Stimulated activated CD4-positive, alpha-beta T cell treated with anti-CD3 and anti-CD28 coated beads, Interleukin-1b, Interleukin-23, amount 100 ng/mL, for 1 hour (primary cell): ENCODE measurements at places on chromosomes 2 and 18.

DNA sequence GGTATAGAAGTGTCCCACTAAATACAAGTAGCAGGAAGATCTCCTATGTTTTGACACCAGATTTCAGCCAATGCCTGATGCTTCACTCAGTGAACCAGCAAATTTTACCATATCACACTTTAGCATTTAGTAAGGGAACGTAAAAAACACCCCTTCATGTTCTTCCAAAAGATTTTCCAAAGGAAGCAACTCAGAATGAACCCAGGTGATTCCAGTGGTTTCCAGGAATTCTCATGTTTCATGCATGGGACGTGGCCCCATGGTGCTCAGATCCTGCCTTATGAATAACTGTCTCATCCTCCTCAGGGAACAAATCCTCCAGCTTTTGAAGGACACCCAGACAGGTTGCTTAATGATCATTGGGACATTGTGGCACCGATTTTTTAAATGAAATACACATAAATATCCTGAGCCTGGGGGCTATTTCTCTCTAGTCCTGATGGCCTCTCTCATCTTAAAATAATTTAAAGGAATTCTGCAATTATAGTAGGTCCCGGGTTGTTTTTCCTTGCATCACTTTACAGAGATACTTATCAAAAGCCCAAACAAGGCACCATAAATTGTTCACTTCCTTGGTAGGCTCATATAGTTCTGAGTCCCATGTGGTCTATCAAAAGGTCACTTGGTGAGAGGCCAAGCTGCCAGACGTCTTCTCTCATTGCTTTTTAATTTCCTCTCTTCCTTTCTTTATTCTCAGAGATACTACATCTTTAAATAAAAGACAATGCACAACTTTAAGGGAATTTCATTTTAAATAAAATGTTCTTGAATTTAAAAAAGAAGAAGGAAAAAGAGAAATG is 261.0 kb downstream of the ZNF516 start:
- DNase-seq = no peak

- DNase-seq = no peak
Measured at GRCh38 chr2:86223140-86223926, 24.1 kb downstream of the MRPL35 start.

- DNase-seq = no peak
Measured at GRCh38 chr2:216428618-216429350, 16.5 kb downstream of the SMARCAL1 start.

DNA sequence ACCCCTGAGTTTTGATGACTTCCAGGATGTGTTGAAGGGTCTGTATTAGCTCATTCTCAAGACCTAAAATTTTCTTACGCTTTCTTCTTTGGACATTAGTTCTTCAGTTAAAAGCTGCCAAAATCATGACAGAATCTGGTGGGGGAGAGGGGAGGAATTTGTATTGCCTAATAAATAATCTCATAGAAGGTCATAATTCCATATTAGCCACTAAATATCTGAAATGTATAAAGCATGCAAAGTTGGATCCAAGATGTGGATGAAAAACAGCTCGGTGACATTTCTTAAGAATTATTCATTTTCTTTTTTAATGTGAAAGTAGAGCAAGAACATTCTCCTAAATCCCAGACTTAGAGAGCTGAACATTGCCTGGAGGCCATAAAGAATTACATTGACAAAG is 120.1 kb downstream of the MMADHC start:
- DNase-seq = no peak

DNA sequence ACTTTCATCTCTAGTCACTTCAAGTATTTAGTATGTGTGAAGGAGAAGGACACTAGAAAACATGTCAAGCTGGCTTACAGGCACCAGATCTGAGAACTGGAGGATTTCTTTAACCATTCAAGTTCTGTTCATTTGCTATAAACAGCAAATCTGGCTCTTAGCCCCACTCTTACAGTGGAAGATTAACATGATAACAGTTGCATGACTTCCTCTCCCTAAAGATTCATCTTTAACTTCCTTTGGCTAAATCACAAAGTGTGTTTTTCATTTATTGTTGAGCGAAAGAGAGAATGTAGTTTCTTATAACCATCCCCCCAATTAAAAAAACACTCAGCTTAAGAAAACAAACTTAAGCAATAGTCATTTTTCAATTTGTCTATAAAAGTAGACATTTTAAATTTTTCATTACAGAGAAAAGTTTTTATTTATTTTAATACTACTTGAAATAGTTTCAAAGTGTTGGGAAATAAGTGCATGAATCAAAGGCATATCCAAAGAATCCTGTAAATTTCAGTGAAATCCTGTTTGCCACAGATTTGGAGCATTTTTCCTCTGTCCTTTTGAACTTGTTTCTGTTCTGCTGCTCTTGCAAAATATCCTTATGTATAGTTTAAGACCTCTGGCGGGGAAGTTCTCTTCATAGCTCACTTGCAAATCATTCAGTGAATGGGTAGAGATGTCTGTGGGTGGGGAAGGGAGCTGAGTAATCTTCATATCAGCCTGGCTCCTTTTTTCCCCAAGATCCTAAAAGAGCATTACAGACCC is 241.0 kb upstream of the RBBP8 start:
- no peak for DNase-seq

DNA sequence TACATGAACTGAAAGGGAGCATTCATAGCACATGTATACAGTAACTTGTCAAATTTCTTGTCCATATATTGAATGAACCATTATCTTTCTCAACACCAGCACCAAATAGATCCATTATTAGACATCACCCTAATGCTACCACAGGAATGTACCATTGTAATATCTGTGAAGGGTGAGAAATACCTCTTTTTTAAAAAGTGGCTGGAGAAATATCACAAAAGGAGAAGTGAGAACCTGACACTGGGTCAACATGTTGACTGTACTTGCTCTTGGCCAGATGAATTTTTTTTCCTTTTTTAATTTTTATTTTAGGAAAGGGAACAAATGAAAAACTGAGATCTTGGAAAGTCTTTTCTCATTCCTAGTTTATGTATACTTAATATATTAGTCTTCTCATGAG is 63.5 kb downstream of the CAVIN2 start:
- DNase-seq = no peak

DNA sequence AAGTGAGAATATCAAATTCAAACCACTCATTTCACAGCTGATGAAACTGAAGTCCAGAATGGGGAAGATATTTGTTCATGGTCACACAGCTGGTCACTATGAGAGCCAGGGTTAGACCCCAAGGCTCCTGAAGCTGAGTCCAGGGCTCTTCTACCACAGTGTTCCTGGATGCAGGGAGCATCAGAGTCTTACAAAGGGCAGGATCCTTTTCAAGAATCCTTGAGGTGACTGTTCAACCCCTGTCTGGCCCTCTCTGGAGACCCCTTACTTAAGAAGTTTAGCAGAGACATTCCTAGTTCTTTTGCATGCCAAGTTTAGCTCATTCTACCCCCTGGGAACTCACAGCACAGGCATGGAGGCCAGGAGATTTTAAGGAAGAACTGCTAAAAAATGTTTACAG is 15.7 kb downstream of the PROKR1 start:
- no peak for DNase-seq

DNA sequence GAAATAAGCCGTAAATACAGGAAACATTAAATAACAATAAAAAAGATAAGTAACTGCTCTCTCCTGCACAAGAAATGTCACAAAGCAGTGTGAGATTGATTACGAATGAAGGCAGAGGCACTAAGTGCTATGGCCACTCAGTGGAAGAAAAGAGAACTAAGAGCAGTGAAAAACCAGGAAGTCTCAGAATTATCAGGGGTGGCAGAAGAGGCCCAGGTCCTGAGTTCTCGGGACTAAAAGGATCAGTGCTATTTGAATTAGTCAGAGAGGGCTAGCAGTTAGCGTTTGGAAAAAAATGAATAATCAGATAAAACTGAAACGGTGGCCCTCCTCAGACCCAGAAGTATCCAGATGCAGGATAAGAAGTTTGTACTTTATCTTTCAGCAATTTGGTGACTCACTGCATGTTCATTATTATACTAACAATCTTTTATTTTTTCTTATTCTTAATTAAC is 367.1 kb downstream of the ZEB2 start:
- no peak for DNase-seq

DNA sequence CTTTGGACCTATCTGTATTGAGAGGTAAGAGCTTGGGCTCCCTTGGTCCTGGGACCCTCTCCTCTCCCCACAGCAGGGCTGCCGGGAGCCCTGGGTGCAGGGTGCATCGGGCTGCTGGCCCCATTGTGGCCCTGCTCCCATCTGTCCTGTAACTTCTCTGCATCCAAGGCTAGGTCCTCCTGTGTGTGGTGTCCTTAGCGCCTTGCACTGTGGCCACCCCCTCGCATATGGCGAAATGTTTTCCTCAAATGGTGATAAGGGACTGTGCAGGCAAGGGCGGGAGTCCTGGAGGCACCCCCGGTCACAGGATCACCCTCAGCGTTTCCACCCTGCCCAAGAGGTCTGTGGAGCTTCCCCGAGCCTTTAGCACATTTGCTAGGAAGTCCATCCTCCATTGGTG is 208.2 kb downstream of the SH3RF3 start:
- no peak for DNase-seq

- no peak for DNase-seq
Measured at GRCh38 chr2:66845307-66845706, 410.4 kb downstream of the MEIS1 start.

- DNase-seq = no peak
Measured at GRCh38 chr2:21774691-21775368, 651.1 kb downstream of the TDRD15 start.

DNA sequence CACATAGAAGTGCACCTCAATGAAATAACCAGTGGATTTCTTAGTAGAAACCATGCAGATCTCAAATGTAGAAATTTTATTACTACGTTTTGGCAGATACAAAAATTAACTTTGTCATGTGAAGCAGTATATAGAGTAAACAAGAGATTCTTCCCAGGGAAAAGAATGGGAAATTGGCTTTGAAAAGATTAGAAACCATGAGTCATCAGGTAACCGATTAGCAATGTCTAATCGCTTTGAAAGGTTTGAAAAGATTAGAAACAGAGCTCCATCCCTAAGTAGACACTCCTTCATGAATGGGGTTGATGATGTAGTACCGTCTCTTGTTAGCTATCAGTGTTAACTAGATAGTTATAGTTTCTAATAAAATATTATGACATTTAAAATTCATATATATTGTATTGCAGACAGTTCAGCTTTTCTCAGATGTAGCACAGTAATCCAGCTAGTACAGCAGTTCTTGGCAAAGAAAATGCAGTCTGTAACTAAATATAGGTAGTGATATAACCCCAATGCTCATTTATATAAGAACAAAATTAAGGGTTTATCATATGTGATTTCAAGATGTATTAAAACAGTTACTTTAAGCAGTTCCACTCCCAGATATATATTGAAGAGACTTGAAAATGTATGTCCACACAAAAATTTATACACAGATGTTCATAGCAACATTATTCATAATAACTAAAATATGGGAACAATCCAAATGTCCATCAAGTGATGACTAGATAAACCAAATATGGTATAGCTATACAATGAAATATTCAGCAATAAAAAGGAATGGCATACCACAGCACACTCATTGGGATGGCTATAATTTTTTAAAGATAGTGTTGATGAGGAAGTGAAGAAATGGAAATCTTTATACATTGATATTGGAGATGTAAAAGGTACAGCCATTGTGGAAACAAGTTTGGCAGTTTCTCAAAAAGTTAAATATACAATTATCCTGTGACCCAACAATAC is 113.9 kb downstream of the PTPN4 start:
- DNase-seq = no peak

GRCh38 chr2:20429528-20429927 is 17.3 kb upstream of the RHOB start:
- no peak for DNase-seq

GRCh38 chr2:200810252-200810997 is 1.3 kb upstream of the BZW1 start:
- no peak for DNase-seq

- no peak for DNase-seq
Measured at GRCh38 chr2:116141891-116142474, 1672.5 kb upstream of the DDX18 start.

- DNase-seq = no peak
Measured at GRCh38 chr2:150346806-150347205, 140.7 kb downstream of the RND3 start.

- no peak for DNase-seq
Measured at GRCh38 chr18:13296867-13297574, 78.5 kb downstream of the LDLRAD4 start.
